Psoas muscle (tissue), 8 donors: ENCODE measurements at places on chromosomes 3 and 15. TPM values are rescaled to one million over a fixed set of nuclear protein-coding genes. Genes with fewer than 3 reads are reported as not detected.

GRCh38 chr3:32297366-32297765, 58.9 kb downstream of the CMTM8 start:
- DNase-seq, result no peak

GRCh38 chr3:5053021-5053831, 68.9 kb upstream of the ARL8B start:
- no peak for DNase-seq

DNA sequence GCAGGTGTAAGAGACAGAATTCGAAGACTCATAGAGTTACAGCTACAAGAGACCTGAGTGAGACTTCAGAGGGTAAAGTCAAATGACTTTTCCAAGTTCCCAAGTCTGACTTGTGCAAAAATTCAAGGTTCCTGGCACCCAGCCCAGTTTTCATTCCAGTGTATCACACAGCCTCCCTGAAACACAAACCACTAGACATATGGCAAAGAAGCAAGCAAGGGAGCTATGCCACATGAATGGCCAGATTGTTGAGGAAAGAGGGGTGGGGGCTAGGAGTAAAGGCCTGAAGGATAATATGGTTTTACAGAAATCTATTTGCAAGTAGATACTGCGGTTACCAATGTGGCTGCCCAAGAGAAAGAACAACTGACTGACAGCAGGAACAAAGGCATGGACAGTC, 301.2 kb downstream of the MECOM start:
- DNase-seq, result no peak

DNA sequence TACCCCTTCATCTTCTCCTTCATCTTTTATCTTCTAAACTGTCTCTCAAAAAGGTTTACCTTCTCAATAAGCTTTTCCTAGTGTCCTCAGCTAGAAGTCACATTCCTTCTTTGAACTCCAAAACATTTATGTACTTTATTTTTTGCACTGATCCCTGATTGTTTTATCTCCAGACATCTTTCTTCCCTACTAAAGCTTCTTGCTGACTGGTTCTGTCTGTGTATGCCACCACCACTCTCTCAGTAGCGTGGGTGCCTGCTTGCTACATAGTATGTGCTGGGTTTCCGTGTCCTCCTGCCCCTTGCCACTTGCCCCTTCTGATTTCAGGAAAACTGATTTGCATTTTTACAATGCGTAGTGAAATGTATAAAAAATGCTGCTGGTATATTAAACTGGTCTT, 24.0 kb downstream of the GTF2E1 start:
- DNase-seq, result no peak

DNA sequence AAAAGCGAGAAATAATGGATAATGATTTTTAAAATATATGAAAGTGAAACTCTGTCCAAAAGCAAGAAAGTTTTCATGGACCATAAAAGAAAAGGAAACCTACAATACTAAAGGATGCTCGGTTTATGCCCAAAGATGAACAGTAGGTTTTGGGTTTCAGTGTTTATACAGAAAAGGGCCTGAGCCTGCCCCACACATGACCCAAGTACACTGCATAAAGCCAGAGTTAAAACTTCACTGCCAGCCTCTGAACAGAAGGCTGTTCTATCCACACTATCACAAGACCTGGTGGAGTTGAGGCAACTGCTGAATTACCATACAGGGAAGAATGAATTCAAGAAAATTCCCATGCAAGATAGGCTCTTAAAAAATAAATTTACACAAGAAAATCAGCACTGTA, 165.2 kb downstream of the MECOM start:
- no peak for DNase-seq

SENP8 gene
- total RNA-seq, result 5.0 TPM

CASR gene
- total RNA-seq, result not detected

MST1R gene
- total RNA-seq, result 1.7 TPM

GADL1 gene
- 1.4 TPM for total RNA-seq
